ENCODE measurements at places on chromosomes 5 and 9.

DNA sequence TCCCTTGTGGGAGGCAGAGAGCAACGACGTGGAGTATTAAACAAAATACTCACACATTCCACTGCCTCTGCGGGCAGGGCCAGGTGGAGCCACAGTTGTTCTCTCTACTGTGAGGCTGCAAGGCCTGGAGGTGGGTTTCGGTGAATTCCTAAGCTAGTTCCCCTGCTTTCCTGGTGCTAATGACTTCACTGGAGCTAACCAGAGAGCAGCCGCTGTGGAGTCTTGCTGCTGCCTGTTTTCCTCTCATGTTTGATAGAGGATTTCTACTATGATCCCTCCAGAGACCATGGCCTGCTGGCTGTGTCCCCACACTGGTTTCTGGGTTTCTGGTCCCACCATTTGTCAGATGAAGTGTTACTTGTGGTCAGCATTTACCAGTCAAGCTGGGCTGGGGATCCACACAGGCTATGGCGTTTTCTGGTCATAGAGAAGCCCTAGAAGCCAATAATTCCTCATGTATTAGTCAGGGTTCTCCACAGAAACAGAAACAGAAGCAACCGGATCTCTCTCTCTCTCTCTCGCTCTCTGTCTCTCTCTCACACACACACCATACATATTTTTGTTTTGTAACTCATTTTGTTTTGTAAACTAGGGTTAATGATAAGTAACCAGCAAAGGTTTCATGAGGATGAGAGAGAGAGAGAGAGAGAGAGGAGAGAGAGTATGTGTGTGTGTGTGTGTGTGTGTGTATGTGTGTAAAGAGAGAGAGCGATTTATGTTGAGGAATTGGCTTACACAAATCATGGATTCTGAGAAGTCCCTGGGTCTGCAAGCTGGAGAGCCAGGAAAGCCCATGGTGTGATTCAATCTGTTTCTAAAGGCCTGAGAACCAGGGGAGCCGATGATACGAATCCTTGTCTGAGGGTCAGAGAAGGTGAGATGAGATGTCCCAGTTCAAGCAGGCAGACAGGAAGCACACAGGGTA, 403.0 kb downstream of the GADD45G start:
- DNase-seq: no peak

DNA sequence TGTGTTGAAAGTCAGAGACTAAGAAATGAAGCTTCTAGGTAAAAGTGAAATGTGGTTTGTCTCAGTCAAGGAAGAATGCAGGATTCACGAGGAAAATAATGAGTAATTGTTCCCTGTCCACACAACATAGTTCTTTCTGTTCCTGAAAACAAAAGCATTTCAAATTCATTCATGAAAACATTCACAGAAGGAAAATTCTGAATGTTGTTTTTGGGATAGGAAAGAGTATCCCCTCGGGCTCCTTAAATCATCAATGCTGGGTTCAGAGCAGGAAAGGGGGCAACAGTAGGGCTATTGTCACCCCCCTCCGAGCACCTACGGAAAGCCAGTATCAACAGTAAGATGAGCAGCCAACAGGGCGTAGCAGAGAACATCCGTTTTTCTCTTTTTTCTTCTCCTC, 769.9 kb upstream of the ADAMTS16 start:
- no peak for DNase-seq

- no peak for DNase-seq
These were observed 163.4 kb downstream of the RAB3C start for GRCh38 chr5:58746321-58746720.

GRCh38 chr5:174409070-174409469, 315.3 kb upstream of the MSX2 start:
- no peak for DNase-seq

- no peak for DNase-seq
These were observed 138.8 kb downstream of the KDM4C start for GRCh38 chr9:6896562-6896961.

GRCh38 chr5:998246-999031, 10.2 kb upstream of the NKD2 start:
- DNase-seq: no peak

- DNase-seq: no peak
These were observed 80.5 kb downstream of the RAI14 start for GRCh38 chr5:34736445-34737115.

GRCh38 chr5:62271370-62271769, 34.6 kb upstream of the KIF2A start:
- no peak for DNase-seq

DNA sequence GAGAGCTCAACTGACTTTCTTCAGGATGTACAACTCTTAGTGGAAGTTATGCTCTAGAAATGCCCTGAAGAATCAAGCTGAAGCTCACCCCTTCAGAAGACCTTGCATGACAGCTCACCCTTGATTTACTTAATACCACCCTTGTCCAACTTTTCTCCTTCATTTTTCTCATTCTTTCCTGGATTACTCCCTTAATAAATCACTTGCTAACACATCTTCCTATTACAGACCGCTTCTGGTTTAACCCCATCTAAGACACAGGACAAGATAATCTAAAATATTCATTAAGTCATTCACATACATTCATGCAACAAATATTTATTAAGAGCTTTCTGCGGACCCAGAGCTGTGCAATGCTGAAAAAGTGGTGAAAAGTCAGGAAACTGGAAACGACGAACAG, 630.7 kb upstream of the RORB start:
- DNase-seq: no peak

- no peak for DNase-seq
These were observed 281.5 kb downstream of the EFNA5 start for GRCh38 chr5:107389130-107389774.

DNA sequence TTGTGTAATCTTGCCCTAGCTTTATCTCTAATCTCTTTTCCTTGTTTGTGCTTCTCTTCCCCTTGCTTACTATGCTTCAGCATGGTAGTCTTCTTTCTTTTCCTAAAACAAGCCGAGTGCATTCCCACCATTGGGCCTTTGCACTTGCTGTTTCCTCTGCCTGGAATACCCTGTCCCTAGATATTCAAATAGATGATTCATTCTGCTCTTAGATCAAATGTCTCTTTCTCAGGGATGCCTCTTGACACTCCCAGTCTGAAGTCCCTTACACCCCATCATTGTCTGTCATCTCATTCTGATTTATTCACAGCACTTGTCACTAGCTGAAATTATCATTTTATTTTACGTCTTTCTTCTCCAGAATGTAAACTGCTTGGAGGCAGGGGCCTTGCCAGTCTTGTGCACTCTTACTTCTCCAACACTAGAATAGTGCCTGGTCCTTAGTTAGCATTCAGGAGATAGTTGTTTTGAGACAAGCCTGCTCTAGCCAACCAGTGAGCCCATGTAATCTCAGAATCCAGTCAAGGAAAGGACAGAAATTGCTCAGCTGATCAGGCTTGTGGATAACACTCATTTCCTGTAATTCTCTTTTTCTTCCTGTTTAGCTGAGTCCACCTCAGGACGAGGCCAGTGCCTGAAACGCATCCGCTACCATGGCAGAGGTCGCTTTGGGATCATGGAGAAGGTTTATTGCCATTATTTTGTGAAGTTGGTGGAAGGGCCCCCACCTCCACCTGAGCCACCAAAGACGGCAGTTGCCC, 25.4 kb downstream of the MRPL22 start:
- DNase-seq: no peak

DNA sequence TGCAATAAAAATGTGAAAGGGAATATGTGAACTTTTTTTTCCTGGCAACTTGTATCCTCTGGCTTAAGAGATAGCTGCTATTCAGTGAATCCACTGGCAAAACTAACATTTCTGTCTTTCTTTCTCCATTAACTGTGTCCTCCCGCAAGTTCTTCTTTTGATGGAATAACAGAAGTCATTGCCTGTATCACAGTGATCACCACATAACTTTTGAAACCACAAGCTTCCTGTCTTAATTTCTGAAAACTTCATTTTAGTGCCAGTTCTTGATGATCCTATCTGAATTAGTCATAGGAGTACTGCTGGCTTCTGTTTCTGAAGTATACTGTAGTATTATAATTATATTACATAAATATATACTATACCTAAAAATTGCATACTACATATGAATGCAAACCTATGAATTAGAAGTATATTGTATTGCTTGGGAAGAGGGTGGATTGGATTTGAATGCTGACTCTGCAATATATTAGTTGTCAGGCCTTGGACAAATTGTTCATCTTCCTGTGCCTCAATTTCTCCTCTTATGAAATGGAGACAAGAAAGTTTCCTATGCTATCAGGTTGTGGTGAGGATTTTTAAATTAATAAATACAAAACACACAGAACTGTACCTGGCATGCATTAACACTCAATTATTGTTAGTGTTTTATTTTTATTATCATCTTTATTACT, 441.6 kb downstream of the CETN3 start:
- no peak for DNase-seq

DNA sequence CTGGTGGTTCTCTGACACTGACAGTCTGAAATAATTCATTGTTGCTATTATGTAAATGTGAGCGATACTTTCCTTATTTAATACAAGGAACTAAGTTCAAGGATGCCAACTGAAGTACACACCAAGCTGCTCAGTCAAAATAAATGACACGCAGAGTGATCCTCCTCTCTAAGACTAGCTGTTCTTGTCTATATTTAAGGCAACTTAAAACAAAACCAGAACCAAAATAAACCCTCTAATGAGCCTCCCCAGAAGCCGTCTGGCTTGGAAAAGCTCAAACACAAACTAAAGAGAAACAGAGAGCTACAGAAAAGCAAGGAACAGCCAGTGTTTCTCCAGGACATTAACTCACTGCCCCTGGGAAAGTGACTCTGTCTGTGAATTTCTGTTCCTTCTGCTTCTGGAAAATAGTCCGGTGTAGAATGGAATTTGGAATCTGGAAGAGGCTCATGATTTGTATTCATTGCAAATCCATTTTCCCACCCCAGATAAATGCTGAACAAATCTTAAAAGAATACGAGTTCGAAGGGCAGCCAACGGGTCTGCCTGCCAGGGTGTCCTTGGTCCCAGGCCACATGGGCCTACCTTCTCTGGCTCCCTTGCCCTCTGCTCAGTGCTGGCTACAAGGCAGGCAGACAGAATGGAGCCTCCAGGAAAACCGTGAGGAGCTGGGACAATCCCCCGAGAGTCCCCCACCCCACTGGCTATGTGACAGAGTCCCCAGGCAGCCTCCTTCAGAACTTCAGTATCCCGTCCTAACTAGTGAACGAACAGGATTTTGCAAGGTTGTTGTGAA, 14.8 kb downstream of the GGTA1 start:
- no peak for DNase-seq

DNA sequence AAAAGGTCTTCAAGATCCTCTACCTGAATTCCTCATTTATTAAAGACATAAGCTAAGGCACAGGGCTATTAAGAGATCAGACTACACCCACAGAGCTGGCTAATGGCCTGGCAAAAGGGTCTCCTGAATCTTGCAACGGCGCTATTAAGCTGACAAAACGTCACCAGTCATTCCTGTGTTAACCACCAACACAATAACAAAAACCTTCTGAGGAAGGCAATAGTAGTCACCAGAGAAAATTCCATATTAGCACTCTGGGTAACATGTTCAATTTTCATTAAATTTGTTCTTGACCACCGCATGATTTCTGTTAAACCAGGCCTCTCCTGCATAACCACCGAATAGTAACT, 77.0 kb downstream of the GNAQ start:
- no peak for DNase-seq

GRCh38 chr9:24986331-24986730, 440.6 kb upstream of the IZUMO3 start:
- DNase-seq: no peak

GRCh38 chr5:144774197-144774596, 603.5 kb downstream of the KCTD16 start:
- DNase-seq: no peak

- DNase-seq: peak; percentile 75
These were observed 40.6 kb upstream of the SAP30L start for GRCh38 chr5:154405078-154405792.

DNA sequence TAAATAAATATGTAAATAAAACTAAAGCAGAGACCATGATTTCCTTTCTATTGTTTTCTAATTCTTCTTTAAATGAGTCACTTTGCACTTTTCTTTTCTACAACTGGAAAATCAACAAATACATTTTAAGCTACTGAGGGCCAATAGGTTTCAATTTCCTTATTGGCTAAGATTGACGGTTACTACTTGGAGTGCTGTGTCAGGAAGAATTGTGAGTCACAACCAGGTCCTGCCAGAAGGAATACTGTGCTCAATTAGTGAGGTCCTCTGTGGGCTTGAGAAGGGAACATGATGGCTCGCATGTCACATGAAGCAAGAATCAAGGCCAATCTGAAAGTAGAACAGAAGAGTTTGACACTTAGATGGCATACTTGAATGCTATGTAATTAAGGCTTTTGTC, 110.8 kb downstream of the HMHB1 start:
- no peak for DNase-seq

DNA sequence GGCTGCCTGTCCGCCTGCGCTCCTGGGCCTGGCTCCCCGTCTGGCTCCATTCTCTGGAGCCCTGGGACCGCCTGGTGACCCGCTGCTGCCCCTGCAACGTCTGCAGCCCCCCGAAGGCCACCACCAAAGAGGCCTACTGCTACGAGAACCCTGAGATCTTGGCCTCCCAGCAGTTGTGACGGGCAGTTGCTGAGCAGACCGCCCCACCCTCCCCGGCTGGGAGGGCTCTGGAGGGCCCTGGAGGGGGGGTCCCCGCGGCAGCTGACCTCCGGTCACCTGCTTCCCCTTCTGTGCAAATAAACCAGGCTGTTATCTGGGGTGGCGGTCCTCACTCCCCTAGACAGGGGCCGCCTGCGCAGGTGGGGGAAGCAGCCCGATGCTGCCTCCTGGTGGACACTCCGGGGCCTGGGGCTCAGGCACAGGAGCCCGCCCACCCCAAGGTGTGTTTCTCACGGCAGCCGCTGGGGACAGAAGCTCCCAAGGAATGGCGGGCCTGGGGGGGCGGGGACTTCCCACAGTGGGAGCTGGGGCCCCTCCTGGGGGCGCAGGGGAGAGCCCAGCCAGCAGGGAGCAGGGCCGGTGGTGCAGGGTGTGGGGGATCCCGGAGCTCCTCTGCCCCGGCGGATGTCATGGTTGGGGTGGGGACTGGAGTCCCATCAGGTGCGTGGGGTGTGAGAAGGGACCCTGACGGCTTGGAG, 4.7 kb upstream of the TUBB4B start:
- DNase-seq: peak; percentile 84

DNA sequence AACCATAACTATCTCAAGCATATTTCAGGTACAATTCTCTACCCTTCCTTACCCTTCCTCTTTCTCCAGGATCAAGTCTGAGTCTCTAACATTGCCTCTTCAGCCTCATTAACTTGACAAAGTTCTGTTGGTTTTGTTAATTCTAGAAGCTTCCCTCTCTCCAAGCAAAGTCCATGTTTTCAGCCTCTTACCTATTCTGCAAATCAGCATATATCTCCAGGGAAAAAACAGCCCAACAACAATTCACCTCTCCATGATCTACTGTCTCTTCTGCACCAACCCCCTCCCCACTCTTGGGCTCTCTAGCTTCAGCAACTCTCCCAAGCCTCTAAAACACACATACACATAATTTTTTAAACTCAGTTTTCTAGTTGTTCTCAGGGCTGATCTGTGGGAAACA, 72.2 kb downstream of the LIX1 start:
- DNase-seq: no peak

DNA sequence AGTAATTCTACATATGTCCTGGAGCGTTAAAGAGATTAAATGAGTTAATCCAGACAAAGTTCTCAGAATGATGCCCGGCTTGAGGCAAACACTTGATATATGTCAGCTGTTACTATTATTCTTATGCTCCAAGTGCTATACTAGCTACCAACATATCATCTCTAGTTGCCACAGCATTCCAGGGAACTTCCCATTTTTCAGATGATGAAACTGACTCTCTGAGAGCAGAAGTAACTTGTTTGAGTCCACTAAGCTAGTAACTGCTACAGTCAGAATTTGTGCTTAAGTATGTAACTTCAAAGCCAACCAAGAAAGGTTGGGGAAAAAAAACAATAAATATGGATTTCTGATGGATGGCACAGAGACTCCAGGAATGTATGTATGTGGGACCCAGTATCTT, 98.1 kb downstream of the CDK5RAP2 start:
- DNase-seq: no peak

All from cerebellum (tissue), 4 donors.